ENCODE measurements at places on chromosomes 12 and 14.

DNA sequence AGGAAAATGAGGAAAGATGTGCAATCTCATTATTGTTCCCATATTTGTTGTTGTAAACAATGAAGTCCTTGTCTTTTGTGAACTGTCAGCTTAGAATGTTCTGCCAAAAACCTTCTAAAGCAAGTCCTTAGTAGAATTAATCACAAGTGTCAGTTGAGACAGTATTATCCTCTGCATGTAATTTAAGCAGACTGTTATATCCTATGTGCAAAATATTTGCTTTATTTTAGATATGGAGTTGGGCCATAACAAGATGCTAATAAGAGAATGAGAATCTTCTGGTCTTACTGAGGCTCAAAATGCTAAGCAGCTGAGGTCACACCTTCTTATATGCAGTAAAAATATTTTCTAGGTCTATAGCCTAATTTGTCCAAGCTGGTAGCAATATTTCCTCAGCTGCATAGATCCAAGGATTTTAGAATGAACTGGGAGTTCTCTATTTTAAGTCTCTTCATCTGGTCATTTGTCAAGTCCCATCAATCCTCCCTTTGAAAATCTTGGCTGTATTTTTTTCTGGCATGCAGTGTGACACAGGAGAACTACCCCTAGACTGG, 222.3 kb upstream of the NAV3 start:
- DNase-seq, result no peak

GRCh38 chr12:113582521-113583218, 111.0 kb upstream of the LHX5 start:
- no peak for DNase-seq

DNA sequence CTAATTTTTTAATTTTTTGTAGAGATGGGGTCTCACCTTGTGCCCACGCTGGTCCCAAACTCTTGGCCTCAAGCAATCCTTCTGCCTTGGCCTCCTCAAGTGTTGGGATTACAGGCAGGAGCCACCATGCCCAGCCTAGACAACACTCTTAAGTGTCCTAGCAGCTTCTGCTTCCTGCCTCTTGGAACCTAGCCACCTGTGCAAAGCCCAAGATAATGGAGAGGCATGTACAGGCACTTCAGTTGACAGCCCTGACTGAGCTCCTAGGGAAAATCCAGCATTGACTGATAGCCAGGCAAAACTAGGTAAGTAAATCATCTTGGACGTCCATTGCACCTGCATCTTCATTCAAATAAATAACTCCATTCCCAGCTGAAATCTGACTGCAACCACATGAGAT, 15.5 kb downstream of the COX14 start:
- no peak for DNase-seq

GRCh38 chr14:22564463-22564862, 24.6 kb downstream of the DAD1 start:
- no peak for DNase-seq

- no peak for DNase-seq
Observed at GRCh38 chr12:55703288-55703687, 4.4 kb downstream of the ITGA7 start.

GRCh38 chr12:56375598-56376434, 13.2 kb upstream of the APOF start:
- DNase-seq, result no peak

DNA sequence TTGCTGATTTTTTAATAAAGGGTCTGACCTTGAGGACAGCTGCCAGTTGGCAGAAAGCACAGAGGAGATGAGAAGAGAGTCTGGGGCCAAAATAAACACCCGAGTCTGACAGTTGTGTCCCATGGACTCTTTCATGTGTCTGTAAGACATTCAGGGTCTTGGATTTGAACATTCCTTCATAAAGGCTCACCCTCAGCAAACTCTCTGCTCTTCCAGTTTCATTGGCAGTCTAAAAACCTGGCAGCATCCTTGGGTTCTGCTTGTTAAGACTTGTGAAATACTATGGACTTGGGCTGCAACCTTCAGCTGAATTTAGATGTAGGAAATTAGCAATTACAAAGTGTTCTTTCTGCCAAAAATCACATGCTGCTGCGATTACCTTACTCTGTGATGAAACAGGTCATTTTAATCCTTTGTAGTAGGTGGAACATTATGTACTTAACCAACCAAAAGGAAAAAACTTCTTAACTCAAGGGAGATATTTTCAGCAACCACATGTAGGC, 32.0 kb upstream of the LMNTD1 start:
- DNase-seq, result no peak

DNA sequence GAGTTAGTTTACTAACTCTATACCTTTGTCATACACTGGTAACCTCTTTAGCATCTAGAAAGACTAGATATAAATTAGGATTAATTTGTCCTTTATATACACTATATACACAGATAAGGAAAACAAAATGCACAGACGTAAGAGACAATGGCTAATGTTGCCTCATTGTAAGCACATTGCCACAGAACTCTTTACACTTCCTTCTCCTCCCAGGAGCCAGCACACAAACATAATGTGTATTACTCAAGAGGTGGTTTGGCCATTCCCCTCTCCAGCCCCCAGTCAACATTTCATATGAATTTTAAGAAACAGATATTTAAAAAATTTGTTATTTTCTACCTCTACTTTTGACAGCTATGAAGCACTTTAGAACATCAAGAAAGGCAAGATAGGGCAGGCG, 131.4 kb upstream of the OR4E1 start:
- no peak for DNase-seq

GRCh38 chr12:10307630-10308029, at the start of gene KLRD1:
TSS of gene KLRD1 (plus strand) at chr12:10307870. CDS start at chr12:10308078, 208 bp downstream.
- no peak for DNase-seq

DNA sequence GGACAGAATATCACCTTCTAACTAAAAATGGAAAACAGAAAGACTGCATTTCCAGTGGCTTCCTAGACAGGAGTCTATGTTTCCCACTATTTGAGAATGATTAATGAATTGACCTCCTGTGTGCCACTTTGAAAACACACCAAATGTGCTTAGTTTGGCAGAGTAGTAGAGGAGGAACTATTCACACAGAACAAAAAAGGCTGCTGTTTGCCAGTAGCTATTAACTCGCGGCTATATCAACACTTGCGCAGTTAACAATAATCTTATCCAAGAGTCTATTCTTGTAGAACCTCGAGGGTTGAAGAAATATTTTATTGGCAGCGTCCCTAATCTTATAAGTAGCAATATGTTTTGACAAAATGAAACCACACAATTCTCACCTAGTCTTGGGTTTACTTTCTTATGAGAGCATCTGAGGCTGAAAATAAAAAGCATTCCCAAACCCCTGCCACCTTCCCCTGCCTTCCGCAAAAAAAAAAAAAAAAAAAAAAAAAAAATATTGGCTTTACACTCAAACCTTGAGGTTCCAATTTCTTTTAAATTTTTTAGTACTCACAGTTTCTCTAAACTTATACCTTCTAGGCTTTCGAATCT, 127.3 kb upstream of the FLRT2 start:
- DNase-seq, result peak; percentile 15

- DNase-seq, result no peak
Observed at GRCh38 chr14:64620910-64621309, 71.1 kb downstream of the PPP1R36 start.

GRCh38 chr14:75070383-75070782, 942 bp downstream of the ZC2HC1C start:
- DNase-seq, result no peak

DNA sequence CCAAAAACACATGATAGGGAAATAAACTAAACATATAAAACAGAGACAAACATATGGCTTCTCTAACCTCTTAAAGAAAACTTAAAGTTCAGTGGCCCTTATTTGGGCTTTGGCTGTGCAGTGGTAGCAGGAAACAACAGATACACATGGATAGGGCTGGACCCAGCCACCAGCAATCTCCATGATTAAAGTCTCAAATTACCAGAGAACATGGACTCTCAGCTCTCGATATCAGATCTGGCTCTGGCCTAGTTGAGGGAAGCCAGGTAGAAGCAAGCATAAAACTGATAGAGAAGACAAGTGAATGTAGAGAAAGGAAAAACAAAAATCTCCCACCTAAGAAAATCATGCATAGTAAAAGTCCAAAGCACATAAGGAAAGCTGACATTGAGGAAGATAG, 164.8 kb downstream of the ITPR2 start:
- no peak for DNase-seq

DNA sequence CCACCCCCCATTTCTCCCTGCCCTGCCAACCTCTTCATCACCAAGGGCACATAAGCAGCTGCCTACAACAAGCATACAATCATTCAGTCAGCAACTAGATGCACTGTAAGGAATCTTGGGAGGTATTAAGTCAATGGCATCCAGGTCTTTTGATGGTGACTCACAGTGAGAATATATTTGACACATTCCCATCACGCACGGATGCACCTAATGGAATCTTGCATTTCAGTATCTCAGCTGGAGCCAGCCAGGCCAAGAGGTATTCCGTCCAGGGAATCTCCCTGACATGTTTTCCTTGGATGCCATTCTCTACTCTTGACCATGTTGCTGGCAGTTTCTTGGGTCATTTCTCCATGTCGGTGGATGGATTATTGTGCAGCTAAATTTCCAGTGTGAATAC, 73.9 kb upstream of the CAPRIN2 start:
- DNase-seq, result no peak

DNA sequence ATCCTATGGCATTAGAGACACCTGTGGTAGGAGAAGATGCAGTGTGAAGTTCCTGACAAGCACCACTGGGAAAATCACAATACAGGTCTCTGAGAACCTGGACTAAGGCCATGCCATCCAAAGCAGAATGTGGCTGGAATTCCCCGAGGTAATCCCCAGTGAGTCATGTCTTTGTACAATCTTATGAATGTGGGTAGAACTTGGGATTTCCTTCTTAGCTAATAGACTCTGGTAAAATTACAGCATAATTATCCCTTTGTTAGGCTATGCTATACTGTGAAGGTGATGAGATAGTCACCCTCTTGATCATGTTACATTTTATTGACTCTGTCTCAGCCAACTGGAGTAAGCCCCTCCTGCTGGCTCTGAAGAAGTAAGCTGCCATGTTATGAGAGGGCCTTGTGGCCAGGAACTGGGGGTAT, 224.3 kb upstream of the DCN start:
- no peak for DNase-seq

GRCh38 chr12:10178821-10179220, at the start of gene TMEM52B:
TSS of gene TMEM52B (plus strand) at chr12:10179032. CDS start at chr12:10179575, 543 bp downstream.
- DNase-seq, result no peak

DNA sequence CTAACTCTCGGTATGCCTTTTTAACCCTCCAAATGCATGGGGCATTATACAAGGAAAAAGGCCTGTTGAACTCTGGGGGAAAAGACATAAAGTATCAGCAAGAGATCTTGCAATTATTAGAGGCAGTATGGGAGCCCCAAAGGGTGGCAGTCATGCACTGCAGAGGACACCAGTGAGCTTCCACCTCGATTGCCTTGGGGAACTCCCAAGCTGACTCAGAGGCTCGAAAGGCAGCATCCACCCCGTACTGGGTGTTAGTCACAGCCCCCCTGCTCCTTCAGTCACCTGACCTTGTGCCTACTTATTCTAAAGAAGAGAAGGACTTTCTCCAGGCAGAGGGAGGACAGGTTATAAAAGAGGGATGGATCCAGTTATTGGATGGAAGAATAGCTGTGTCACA, 781.4 kb upstream of the TMEM132C start:
- DNase-seq, result no peak

DNA sequence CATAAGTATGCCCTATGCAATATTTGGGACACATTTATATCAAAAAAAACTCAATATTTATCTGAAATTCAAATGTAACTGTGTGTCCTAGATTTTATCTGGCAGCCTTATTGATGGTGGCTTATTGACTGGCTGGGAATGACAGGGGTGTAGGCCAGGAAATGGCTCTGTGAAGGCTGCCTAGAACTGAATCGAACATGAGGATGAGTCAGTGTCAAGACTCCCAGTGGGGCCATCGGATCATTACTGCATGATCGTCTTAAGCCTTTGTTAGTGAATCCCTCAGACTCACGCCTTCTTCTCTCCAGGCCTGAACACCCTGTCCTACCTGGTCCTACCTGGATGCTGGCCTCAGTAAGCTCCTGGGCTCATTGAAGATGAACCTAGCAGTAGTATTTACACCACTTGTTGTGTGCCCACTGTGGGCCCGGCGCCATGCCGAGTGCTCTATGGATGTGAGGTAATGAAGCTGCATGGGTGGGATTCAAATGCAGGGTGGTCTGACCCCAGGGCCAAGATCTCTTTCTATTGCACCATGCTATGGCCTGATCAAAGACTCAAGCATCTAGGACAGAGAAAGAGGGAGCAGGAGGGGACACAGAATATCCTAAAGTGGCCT, 21.0 kb upstream of the FAIM2 start:
- no peak for DNase-seq

- no peak for DNase-seq
Observed at GRCh38 chr12:113425960-113426453, 3.8 kb downstream of the SDSL start.

GRCh38 chr12:117404203-117404853, 42.9 kb upstream of the NOS1 start:
- no peak for DNase-seq

Measured in NCI-H1092 (cell line).